Activated CD4-positive, alpha-beta T cell treated with anti-CD3 and anti-CD28 coated beads for 36 hours (primary cell): ENCODE measurements at places on chromosomes 4 and X.

DNA sequence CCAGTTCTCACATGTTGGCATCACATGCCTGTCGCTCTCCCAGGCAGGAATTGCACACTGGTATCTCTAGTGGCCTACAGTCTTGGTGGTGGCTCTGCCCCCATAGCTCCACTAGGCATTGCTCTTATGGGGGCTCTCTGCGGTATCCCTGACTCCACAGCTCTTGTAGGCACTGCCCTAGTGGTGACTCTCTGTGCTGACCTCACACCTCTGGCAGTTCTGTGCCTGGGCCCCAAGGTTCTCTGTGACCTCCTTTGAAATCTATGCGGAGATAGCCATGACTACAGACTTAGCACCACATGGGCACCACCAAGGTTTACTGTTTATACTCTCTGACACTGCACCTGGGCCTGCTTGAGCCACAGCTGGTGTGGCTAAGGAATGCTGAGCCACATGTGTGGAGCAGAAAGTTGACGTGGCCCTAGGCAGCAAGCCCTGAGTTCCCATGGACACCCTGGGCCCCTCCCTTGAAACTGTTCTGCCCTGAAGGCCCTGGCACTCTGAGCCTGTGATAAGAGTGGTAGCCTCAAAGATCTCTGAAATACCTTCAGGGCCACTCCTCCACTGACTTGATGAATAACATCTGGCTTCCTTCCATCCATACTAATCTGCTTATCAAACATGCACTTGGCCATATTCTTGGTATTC lies 8.0 kb downstream of the SLC9B1 start:
- H3K36me3 ChIP-seq, result no peaks in the 10 kb centered on the region
- H3K27me3 ChIP-seq, result no peaks in the 10 kb centered on the region
- H3K27ac ChIP-seq, result no peak overlapping the region
- no peaks in the 10 kb centered on the region for H3K4me1 ChIP-seq

GRCh38 chrX:117397844-117398243 lies 718.8 kb downstream of the KLHL13 start:
- no peak overlapping the region for H3K27ac ChIP-seq
- no peaks in the 10 kb centered on the region for H3K27me3 ChIP-seq
- H3K36me3 ChIP-seq, result no peaks in the 10 kb centered on the region
- no peaks in the 10 kb centered on the region for H3K4me1 ChIP-seq
- DNase-seq, result no peak

- no peak overlapping the region for H3K27ac ChIP-seq
- no peaks in the 10 kb centered on the region for H3K27me3 ChIP-seq
- H3K4me3 ChIP-seq, result no peak overlapping the region
- peaks cover 3% of the 10 kb centered on the region for H3K36me3 ChIP-seq
Measured at GRCh38 chr4:7924570-7924969, 15.1 kb downstream of the AFAP1 start.

GRCh38 chr4:123215536-123215935 lies 181.1 kb upstream of the SPRY1 start:
- no peak overlapping the region for H3K4me3 ChIP-seq
- no peaks in the 10 kb centered on the region for H3K4me1 ChIP-seq
- no peak for DNase-seq
- no peaks in the 10 kb centered on the region for H3K27me3 ChIP-seq

DNA sequence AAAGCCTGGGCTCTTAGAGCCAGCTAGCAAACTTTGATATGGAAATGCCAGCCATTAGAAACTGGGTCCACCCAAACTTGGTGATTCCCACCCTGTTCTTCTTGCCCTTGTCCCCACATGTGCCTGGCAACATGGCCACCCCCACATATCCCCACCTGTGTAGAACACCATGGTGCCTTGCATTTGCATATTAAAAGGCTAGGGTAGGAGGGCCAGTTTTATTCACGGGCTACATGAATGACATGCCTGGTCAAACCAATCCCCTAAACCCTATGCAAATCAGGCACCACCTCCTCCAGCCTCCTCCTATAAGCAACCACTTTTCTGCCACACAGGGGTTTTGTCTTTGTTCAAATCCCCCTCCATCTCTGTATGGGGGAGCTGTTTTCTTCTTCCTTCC lies 104.9 kb downstream of the CLNK start:
- H3K27me3 ChIP-seq, result no peaks in the 10 kb centered on the region
- peaks cover 19% of the 10 kb centered on the region for H3K4me1 ChIP-seq
